ENCODE measurements at places on chromosomes 6 and 20.

GRCh38 chr6:136586295-136586694 is 36.1 kb upstream of the MAP7 start:
- no peak for DNase-seq

DNA sequence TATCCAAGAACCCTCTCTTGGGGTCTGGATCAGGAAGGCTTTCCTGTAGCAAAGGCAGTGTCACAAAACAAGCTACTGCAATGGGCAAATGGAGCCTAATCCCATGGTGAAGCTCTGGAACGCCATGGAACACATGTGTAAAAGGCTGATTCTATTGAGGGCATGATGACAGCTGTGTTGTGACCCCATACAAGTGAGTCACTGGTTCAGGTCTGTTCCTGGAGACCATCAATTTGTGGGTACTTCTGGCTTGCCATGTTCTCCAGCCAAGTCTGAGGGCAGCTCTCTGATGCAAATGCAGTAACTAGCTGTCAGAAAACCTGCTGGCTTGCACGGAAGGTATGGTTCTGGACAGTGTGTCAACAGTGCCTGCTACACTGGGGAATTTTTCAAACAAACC is 33.3 kb upstream of the ECHDC1 start:
- DNase-seq = no peak

GRCh38 chr6:50842861-50843384 is 24.3 kb downstream of the TFAP2B start:
- no peak for DNase-seq

- no peak for DNase-seq
Measured at GRCh38 chr20:52004715-52005114, 186.9 kb downstream of the ZFP64 start.

DNA sequence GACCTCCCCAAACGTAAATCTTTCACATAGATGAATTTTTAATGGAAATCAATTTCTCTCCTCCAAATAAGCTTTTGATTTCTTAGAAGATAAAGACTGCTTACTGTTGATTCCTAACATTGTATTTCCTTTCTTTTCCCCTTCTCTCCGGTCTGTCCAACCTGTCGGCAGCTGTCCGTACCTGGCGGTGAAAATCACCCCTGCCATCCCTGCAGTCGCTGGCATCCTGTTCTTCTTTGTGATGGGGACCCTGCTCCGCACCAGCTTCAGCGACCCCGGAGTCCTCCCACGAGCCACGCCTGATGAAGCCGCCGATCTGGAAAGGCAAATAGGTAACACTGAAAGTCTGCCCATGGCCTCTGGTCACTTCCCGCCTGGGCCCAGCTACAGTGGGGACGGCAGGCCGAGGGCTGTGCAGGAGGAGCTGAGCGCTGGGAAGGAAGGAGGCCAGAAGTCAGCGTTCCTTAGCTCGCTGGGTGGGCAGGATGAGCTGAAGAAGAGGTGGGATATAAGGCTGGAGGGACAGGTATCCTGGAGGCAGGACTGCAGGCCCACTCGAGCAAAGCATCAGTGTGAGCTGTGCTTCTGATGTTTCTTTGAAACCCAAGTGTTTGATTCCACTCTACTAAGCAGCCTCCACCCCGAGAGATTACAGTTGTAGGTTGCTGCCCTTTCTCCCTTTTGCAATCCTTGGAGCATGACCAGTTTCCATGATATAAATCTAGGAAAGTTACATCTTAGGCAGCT is 161.6 kb downstream of the ZDHHC14 start:
- DNase-seq = no peak

DNA sequence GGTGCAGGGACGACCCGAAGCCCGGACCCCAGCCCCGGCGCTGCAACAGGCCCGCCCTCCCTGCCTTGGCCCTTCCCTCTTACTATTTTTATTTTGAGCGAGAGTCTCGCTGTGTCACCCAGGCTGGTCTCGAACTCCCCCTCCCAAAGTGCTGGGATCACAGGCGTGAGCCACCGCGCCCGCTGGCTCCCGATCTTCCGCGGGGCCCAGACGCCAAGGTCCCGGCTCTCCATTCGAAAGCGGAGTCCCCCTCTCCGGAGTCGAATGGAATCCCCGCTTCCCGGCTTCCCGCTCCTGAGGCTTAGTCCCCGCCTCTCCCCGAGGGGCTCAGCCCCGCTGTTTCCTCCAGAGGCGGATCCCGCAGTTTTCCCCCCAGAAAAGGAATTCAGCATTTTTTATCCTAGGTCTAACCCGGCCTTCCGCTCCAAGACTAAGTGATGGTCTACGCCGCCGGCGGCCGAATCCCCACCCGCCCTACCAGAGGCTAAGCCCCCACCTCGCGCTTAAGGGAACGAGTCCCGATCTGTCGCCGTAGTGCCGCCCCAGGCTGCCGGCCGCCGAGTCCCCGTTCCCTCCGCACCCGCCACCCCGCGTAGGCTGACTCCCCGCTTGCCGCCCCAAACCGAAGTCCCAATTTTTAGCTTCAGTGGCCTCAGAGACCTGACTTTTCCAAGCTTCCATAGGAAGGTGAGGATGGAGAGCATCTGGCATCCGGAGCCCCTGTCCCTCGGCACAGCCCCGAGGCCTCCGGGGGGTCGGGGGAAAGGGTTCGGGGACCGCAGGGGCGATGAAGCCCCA is 11.5 kb upstream of the TMC2 start:
- peak; percentile 22 for DNase-seq

- no peak for DNase-seq
Measured at GRCh38 chr6:45827952-45828530, 187.6 kb downstream of the CLIC5 start.

- DNase-seq = no peak
Measured at GRCh38 chr6:160202411-160202810, 56.2 kb downstream of the SLC22A2 start.

DNA sequence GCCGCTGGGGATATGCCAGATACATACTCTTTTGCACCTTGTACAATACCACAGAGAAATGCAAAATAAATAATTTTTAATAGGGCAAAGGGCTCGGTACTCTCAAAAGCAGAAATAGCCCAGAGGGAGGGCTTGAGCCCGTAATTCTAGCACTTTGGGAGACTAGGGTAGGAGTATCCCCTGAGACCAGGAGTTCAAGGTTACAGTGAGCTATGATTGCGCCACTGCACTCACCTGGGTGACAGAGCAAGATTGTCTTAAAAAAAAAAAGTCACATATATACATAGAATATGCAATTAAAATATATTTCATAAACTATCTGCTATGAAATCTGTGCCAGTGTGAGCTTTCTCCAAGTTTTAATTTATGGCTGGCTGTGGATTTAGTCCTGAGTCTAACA is 818 bp upstream of the TRMT11 start:
- DNase-seq = no peak

GRCh38 chr20:3452690-3453089 is 18.1 kb upstream of the ATRN start:
- DNase-seq = no peak

DNA sequence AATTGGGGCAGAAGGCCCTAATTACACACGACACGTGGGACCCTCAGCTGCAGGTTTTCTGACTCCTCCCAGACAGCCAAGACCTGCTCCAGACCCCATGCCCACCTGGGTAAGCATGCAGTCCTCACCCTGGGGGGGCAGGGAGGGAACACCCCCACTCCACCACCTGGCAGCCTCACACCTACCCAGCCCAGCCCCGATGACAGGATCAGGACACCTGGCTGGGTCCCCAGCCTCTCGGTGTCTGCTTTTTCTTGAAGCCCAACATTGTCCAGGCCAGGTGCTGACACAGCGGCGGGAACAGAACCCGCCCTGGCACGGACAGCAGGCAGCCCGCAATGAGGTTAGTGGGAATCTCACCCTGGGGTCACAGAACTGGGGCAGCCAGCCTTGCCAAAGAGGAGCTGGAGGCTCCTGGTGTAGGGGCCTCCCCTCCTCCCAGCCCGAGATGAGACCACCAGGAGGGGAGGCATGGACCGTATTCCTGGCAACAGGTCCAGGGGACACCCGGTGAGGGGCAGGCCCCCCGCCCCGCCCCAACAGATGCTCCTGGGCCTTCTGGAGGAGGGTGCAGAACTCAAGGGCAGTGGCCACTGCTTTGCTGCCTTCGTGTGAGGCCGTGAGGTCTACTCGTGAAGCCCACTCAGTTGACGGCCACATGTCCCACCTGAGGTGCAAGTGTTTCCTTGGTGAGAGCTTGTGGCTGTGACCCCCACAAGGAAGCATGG is 103.8 kb downstream of the DLL1 start:
- no peak for DNase-seq

DNA sequence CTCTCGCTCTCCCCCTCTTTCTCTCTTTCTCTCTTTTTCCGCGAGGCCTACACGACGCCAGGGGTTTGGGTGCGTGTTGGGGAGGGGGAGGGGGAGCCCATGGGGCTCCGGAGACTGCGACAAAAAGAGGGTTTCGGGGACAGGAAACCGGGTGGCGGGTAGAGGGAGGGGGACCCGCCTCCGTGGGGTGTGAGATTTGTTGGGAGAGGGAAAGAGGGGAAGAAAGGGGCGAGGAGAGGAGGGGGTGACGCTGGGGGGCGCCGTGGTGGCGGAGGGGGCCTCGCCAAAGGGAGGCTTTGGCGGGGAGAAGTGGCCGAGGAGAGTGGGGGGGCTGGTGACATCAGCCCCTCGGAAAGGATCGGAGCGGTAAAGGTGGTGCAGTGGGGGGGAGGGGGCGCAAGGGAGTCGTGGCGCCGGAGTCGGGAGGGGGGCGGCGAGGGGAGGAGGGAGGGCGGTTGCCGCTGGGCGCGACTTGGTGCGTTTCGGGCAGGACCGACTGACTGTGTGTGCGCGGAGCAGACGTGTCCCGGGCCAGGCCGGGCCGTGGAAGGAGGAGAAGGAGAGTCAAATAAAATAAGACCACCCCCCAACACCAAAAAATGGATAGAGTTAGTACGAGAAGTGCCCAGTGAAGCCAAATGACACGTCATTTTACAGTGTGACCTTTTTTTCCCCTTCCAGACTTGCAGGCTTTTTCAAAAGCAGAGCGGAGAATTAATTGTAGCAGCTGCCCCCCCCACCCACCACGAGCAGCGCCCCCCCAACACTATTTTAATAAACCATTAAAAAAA is 39.8 kb downstream of the GNAS start:
- DNase-seq = peak; percentile 70

DNA sequence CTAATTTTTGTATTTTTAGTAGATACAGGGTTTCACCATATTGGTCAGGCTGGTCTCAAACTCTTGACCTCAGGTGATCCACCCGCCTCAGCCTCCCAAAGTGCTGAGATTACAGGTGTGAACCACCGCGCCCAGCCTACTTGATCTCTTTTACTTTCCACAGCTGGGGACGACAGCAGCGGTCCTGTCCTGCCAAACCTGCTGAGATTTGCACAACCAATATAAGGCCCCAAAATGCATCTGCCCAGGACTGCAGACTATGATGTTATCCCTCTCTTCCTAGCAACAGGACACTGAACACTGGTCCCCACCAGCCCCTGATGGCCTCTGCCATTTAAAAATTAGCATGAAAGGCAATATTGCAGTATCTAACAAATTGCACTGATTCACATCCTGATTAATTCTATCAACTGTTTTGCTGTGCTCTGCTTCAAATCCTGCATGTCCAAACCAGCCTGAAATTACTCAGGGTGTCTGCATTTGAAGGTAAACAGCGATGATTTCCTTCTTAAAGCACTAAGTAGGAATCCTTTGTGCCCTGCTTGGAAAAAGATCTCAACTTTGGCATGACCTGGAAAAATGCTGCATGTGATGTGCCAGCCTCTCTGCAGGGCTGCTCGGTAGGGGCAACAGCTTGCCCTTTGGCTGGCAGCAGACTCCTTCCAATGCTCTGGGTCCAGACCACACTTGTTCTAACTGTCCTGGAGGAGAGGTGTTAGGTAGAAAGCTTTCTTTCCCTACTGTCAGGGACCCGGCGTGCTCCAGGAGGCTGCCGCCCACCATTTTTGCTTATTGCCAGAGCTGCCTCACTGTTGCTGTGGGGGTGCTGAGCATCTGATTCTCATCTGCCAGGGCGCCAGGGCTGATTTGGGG is 27.4 kb upstream of the PXDC1 start:
- DNase-seq = no peak

DNA sequence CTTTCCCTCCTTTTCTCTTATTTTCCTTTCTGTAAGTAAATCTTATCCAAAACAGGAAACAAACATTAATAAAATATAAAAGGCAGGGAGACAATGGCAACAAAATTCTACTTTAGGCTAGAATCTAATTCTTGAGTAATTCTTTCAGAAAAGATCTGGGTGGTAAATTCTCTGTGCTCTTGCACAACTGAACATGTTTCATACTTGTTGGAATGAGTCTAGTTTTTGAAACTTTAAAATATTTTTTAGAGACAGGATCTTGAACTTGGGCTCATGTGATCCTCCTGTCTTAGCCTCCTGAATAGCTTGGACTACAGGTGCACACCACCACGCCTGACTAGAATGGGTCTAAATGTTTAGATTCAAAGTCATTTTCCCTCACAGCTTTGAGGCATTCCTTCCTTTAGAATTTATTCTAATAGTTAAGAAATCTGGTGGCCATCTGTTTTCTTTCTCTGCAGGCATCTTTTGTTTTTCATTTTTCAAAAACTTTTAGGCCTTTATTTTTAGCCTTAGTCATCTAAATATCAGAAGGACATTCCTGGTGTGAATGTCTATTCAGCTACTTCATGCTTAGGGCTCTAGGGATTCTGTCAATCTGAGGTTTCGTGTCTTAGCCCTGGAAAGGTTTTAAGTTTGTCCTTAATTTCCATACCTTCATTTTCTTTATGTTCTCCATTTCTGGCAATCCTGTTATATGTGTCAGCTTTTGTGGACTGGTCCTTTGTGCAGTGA is 76.5 kb downstream of the CDKAL1 start:
- DNase-seq = no peak

- DNase-seq = no peak
Measured at GRCh38 chr20:10793766-10794165, 120.0 kb upstream of the JAG1 start.

GRCh38 chr6:124987291-124987690 is 25.1 kb downstream of the RNF217 start:
- no peak for DNase-seq

DNA sequence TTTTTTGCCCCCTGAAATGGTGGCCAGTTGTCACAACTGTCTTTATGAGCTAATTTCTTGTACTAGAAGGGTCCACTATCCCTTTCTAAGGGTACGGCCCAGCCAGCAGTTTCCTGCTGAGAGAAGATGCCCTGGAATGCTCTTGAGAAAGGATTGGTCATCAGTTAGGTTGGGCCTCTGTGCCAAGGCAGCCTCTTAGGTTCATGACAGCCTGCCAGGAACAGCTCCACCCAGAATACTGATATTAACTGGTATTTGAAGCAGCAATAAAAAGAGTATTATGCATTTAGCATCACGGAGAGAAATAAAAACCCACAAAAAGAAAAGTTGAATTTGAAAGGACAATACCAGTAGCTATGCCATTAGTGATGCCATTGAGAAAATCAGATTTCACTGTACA is 9.0 kb upstream of the HINT3 start:
- DNase-seq = no peak

- peak; percentile 40 for DNase-seq
Measured at GRCh38 chr6:144710207-144710606, 425.1 kb downstream of the UTRN start.

DNA sequence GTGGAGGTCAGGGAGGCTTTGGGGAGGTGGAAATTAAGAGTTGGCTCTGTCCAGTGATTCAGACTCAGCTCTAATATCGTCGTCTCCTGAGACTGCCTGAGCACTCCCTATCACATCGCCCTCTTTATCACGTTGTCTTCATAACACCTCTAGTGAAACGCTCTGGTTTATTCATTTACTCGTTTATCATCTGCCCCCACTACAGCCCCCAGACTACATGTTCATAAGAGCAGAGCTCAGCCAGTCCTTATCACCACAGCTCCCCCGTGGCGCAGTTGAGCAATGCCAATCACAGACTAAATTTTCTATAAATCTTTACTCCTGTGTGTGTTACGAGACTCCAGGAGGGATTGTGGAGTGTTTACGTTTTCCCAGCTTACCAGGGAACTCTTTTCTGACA is 316.2 kb downstream of the ADGRB3 start:
- no peak for DNase-seq
